ENCODE measurements at places on chromosomes 6 and 20.

GRCh38 chr6:4350567-4351519 is 215.5 kb upstream of the ECI2 start:
- H3K4me3 ChIP-seq, result no peak overlapping the region
- no peak overlapping the region for H3K27ac ChIP-seq
- no peaks in the 10 kb centered on the region for H3K4me1 ChIP-seq
- no peak for DNase-seq
- H3K27me3 ChIP-seq, result no peaks in the 10 kb centered on the region

DNA sequence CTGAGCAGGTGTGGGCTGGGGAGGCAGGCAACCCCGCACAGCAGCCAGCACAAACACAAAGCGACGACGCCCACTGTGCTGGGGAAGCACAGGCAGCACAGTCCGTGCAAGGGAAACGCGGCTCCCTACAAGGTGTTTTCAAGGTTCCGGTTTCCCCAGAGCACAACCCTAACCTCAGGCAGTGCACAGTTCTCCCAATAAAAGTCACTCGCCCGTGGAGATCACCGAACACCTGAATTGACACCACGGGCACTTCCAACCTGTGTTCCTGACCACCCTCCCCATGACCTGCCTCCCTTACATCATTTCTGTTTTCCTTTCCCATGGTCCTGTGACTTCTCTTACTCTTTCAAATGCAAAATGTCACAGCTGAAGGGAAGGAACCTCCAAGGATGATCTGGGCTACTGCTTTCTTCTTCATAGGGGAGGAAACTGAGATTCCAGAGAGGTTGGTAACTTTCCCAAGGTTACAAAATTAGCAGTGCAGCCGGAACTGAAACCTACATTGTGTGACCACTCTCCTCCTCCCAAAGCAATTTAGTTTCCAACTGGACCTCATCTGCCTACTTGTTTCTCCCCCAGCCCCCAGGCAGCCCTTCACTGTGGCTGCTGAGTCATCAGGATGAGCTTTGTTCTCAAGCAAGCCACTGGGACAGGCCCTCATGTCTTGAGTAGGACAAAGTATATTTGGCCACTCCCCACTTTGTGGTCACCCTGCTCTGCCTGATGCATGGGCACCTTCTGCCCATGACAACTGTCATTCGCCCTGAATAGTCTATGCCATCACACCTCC is 125.3 kb downstream of the ATXN1 start:
- no peaks in the 10 kb centered on the region for H3K27me3 ChIP-seq
- H3K4me1 ChIP-seq, result peaks cover 10% of the 10 kb centered on the region
- H3K4me3 ChIP-seq, result no peak overlapping the region
- no peak overlapping the region for H3K27ac ChIP-seq
- H3K36me3 ChIP-seq, result peaks cover 4% of the 10 kb centered on the region

DNA sequence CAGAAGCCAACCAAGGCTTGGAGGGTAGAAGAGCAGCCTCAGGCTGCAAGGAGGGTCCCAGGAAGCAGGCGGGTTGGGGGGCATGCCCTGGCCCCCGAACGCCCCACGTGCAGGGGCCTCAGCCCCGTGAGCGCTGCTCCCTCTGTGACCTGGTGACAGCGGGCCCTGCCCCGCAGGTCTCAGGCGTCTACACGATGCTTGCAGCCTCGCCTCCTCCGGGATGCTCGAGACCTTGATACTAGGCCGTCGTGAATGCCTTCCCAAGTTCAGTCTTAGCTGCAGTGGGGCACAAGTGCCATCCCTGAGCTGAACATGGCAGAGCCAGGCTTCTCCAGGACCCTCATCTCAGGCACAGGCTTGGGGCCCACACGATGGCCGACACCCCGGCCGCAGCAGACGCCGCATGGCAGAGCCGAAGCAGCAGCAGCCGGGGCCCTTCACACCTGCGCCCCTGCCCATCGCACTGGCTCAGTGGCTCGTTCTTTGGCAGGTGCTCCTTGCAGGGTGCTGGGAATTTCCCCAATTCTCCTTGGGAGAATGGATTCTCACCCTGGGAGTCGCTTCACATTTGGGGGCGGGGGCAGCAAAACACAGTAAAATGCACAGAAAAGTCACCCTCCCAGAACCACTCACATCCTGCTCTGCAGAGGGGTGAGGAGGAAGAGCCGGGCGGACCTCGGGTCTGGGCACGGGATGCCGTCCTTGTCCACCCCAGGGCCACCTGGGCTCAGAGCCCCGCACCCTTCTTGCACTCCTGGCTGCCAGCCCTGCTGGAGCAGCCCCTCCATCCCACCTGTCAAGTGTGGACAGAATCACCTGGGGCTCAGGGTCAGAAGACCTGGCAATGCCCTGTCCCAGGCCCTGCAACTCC is 161.8 kb downstream of the DLL1 start:
- DNase-seq, result no peak
- H3K36me3 ChIP-seq, result no peaks in the 10 kb centered on the region
- no peak overlapping the region for H3K4me3 ChIP-seq
- H3K27me3 ChIP-seq, result no peaks in the 10 kb centered on the region
- H3K27ac ChIP-seq, result no peak overlapping the region

GRCh38 chr6:113846577-113846976 is 10.6 kb upstream of the MARCKS start:
- peaks cover 3% of the 10 kb centered on the region for H3K27me3 ChIP-seq
- no peaks in the 10 kb centered on the region for H3K36me3 ChIP-seq
- no peak for DNase-seq

DNA sequence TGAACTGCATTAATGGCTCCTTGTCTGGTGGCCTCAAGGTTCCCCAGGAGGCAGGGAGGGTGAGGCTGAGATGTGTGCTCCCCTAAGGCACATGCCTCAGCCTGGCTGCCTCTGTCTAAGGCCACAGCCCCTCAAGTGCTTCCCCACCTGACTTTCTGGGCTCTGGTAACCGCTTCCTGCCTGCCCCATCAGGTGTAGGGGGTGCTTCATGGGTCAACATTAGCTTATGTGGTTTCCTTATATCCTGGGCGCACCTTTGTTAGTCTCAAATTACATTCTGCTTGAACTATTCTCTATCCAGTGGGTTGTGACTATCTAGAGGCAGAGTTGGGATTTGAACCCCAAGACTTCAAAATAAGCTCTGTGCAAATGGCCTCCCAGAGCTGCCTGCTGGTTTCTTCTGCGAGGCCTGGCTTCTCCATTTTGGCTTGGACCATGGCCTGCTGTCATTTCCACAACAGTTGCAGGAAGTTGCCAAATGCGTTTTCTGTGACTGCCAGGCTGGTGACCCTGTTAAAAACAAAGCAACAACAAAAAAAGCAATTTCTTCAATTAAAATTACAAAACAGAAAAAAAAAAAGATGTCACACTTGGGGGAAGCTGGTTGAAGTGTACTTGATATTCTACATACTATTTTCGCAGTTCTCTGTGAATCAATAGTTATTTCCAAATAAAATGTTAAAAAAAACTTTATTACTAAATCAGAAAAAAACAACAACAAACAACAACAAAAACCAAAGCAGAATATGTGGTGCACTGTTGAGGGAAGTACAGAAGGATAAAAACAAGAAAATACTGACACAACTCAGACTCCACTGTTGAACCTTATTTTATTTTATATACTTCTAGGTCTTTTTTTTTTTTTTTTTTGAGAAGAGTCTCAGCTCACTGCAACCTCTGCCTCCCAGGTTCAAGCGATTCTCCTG is 20.0 kb upstream of the ZNFX1 start:
- no peak overlapping the region for H3K4me3 ChIP-seq
- no peaks in the 10 kb centered on the region for H3K27me3 ChIP-seq
- DNase-seq, result no peak
- no peaks in the 10 kb centered on the region for H3K36me3 ChIP-seq
- H3K4me1 ChIP-seq, result peaks cover under 1% of the 10 kb centered on the region
- no peak overlapping the region for H3K27ac ChIP-seq

Measured in CD8-positive, alpha-beta memory T cell (primary cell).